Stimulated activated CD4-positive, alpha-beta T cell treated with anti-CD3 and anti-CD28 coated beads, Interleukin-1b, Interleukin-23, amount 100 ng/mL, for 1 hour (primary cell): ENCODE measurements at places on chromosomes 11 and 22.
A peak's percentile ranks its signal among the peaks of the same experiment; 100 is the strongest.

DNA sequence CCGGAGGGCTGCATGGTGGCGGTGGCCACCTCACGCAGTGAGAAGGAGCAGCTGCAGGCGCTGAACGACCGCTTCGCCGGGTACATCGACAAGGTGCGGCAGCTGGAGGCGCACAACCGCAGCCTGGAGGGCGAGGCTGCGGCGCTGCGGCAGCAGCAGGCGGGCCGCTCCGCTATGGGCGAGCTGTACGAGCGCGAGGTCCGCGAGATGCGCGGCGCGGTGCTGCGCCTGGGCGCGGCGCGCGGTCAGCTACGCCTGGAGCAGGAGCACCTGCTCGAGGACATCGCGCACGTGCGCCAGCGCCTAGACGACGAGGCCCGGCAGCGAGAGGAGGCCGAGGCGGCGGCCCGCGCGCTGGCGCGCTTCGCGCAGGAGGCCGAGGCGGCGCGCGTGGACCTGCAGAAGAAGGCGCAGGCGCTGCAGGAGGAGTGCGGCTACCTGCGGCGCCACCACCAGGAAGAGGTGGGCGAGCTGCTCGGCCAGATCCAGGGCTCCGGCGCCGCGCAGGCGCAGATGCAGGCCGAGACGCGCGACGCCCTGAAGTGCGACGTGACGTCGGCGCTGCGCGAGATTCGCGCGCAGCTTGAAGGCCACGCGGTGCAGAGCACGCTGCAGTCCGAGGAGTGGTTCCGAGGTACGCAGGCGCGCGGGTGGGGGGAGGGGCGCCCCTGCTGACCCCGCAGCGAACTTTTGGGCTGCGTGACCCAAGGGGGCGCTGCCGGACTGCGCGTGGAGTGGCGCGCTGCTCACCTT is 670 bp downstream of the NEFH start:
- DNase-seq, result no peak

- DNase-seq, result no peak
Observed at GRCh38 chr11:7906481-7906880, 24.6 kb downstream of the OR10A6 start.

DNA sequence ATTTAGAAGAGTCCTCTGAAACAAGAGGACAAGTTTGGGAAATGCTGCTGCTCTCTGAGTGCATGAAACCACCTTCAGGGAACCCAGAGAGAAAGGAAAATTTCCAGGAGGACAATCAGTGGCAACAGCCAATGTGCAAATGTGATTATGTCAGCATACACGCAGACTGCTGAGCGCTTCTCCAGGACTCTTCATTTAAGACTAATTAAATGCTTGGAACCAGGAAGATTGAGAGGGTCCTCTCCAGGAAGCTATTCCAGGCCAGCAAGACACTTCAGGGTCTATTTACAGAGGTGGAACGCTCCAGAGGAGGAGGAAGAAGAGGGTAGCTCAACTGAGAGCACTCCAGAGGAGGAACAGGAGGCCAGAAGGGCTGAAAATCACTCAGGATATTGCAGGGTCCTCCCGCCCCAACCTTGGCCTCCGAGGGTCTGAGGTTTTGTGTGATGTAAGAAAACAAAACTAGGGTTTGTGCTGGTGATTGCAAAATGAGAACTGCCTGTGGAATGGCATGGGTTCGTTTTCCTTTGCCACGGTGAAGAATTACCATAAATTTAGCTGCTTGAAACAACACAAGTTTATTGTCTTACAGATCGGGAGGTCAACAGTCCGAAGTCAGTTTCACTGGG is 14.1 kb upstream of the HTR3A start:
- no peak for DNase-seq

DNA sequence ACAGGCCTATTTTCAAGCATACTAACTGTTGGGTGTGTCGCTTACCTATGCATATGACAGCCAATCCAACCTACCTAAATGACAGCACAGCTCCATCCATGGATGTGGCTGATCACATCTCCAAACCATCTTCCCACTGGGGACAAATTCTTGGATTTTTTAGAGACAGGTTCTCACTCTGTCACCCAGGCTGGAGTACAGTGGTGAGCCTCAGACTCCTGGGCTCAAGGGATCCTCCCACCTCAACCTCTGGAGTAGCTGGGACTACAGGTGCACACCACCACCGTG is 18.0 kb downstream of the SCARF2 start:
- no peak for DNase-seq

GRCh38 chr11:27882066-27882697 is 181.9 kb upstream of the BDNF start:
- DNase-seq, result no peak

- no peak for DNase-seq
Observed at GRCh38 chr11:71565263-71565662, at the start of gene KRTAP5-10. Gene KRTAP5-10 (plus strand): TSS chr11:71565563. CDS start chr11:71565588, 25 bp downstream.

DNA sequence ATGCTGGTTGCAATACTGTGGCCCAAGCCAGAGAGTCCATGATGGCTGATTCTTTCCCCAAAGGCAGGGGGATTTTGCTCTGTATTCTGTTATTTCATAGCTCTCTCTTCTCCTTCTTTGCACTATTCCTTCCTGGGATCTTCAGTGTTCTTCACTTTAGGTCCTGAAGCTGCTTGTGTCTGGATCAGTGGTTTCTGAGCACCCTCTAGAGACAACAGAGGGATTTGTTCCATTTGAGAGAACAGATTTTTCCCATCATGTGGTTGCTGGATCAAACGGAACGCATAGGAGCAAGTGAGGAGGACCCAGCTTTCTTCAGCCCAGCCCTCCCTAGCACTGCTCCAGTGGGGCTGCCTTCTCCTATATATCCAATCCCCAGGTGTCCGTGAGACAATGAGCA is 68.7 kb upstream of the SYN3 start:
- no peak for DNase-seq

DNA sequence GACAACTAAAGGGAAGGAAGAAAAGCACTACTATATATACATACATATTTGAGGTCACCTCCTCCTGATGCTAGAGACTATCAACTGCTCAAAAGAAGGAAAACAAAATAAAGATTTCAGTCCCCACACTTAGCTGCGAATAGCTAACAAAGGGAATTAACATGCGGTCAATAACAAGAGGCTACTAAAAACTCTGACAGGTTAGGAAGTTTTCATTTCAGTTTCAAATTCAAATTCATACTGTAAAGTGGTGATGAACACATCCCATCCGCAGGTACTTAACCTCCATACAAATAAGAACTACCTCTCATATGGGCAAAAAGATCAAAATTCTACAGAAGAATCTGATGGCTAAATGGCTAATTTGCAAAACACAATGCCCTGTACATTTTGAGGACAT is 2.6 kb downstream of the NAP1L4 start:
- DNase-seq, result no peak

GRCh38 chr11:116909245-116909644 is 71.8 kb upstream of the APOA1 start:
- DNase-seq, result no peak

DNA sequence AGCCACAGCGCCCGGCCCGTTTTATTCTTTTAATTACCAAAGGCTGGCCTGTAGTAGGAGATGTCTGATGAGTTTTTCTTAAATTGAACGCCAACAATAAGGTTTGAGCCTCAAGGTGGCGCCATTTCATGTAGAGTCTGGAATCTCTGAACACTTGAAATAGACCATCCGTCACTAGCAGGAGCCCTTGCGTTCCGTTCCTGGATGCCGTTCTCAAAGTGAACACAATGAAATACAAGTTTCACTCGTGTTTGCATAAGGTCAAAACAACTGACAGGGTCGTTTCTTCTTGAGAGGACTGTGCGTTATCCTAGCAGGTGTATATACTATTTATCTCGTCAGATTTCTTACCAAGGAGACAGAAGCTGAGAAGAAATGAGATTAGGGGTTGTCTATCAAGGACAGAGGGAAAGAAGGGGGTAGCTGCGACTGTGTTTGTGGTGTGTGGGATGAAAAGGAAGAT is 18.7 kb upstream of the SCGB1D1 start:
- DNase-seq, result peak; percentile 32

- DNase-seq, result no peak
Observed at GRCh38 chr11:78825591-78826020, 250.9 kb upstream of the NARS2 start.

DNA sequence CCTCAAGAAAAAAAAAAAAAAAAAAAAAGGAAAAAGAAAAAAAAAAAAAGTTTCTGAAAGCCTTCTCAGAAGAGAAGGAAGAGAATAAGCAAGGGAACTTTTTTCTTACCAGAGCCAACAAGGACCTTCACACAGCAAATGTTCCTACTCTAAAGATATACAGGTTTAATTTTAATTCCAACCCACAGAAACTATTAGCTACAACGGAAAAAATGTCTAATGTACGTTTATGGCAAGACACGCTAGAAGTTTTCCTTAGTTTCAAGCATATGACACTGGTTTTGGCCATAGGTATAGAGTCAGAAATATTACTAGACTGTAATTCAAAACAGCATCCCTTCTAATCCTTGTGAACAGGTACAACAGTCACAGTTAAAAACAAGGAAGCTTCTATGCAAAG is 120.1 kb downstream of the MRTFA start:
- DNase-seq, result no peak

- DNase-seq, result no peak
Observed at GRCh38 chr11:67634366-67635230, 4.9 kb upstream of the NUDT8 start.

GRCh38 chr11:126968915-126969314 is 31.7 kb downstream of the KIRREL3 start:
- no peak for DNase-seq

DNA sequence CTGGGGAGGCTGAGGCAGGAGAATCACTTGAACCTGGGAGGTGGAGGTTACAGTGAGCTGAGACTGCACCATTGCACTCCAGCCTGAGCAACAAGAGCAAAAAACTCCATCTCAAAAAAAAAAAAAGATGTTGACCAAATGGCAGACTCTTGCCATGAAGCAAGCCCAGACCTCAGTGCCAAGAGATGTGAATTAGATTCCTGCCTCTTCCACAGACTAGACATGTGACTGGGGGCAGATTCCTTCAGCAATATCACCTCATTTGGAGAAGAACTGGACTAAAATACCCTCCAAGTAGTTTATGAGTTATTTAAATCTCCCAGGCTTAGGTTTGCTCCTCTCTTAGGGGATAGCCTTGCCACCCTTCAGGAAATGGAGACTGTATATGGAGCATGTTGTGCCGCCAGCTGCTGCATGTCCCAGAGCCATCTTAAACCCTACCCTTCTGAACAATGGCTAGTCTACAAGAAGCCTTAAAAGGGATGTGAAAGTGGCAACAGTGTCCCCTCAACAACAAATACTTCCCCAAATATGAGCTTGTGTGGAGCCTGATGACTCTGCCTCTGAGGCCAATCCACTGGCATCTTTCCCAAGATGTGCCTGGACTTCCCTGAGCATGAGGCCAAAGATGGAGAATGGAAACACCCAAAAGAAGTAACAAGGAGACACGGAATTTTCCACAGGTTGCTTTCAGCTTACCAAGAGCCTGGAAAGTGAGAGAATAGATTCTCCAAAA is 763 bp upstream of the MS4A7 start:
- no peak for DNase-seq

GRCh38 chr22:20413217-20414058 is 19.5 kb downstream of the ZNF74 start:
- no peak for DNase-seq

GRCh38 chr11:108241330-108242037 is 18.6 kb downstream of the ATM start:
- no peak for DNase-seq

GRCh38 chr22:11253000-11253511 is 4274.9 kb upstream of the OR11H1 start:
- no peak for DNase-seq

DNA sequence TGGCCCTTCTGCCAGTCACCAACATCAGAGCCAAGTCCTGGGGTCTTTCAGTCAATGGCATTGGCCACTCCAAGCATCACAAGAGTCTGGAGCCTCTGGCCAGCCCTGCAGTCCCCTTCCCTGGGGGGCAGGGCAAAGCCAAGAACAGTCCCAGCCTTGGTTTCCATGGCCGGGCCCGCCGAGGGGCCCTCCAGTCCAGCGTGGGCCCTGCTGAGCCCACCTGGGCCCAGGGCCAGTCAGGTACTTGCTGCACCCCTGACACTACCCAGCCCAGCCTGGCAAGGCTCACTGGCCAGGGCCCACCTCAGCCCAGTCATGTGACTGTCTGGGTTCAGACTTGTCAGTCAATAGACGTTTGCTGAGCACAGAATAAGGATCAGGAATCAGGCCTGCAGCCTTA is 10.8 kb downstream of the TMEM258 start:
- no peak for DNase-seq

- DNase-seq, result no peak
Observed at GRCh38 chr11:103175461-103176129, 66.4 kb downstream of the DYNC2H1 start.

GRCh38 chr11:63694596-63694995 is 13.3 kb downstream of the RTN3 start:
- DNase-seq, result no peak

DNA sequence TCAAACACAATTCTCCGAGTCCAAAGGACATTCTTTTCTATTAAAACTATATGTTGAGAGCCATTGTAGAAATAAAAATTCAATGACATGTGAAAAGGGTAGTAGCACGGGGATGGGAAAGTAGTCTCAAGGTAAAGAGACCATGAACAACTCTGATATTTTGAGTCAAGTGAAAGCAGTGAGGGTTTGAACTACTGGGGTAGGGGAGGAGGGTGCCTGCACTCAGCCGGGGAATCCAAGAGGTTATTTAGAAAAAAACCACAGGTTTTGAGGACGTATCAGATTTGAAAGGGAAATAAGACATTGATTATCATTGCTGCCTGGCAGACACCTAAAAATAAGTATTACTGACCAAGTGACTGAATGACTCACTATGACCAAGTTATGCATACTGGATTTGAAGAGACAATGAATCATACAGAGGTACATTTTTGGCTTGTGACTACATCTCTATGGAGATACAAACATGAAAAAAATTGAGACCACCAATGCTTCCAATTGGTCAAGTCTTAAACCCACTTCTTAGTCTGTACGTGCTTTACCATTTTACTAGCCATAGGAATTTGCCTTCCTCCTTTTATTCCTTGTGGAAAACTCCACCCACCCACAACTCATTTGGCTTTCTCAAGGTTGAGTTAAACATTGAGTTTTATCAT is 2.2 kb upstream of the OR52H1 start:
- no peak for DNase-seq

- no peak for DNase-seq
Observed at GRCh38 chr11:72661486-72661885, 12.7 kb downstream of the PDE2A start.

DNA sequence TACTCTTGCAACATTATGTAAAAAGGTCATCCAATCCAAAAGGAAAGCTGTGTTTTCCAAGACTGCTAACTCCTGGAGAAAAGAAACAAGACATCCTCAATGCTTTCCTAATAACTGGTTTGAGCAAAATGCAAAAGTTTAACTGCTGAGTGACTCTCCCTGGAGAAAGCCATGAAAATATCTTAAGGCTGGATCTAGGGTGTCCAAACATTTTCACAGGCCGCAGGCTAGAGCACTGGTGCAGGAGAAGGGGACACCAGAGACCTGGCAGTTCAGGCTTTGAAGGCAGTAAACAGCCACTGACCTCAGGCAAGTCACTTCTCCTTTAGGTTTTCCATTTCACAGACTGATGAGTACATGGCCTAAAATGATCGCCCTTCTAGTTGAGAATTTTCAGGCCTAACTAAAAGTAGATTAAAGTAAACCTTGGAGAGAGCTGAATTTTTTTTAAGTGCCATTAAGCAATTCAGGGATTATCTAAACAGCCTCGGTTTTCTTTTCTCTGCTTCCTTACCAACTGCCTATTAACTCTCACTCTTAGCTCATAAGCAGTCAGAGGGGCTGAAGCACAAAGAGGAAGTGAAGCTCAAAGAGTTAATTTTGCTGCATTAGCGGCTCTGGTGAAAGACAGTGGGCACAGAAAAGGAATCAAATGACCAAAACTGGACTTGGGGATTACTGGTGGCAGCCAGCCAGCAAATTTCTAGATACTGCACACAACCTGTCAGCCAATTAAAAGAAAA is 2.3 kb downstream of the CHKA start:
- no peak for DNase-seq
